ENCODE measurements at places on chromosomes 5 and 9.

DNA sequence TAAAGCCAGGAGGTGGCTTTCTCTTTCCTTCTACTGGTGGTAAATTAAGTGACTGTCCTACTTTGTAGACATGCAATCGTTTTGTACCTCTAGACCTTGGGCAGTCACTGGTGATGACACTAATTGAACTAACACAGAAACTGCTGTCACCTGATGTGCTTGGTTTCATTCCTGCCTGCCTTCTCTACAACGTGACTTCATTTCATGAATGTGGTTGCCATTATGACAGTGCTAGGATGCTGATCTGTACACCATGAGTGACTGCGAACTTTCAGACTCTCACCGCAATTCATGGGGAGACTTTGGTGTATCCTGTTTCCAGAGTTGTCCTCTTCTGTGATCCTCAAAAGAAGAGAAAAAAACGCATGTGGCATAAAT, 47.5 kb downstream of the UBE2QL1 start:
- no peak for DNase-seq

DNA sequence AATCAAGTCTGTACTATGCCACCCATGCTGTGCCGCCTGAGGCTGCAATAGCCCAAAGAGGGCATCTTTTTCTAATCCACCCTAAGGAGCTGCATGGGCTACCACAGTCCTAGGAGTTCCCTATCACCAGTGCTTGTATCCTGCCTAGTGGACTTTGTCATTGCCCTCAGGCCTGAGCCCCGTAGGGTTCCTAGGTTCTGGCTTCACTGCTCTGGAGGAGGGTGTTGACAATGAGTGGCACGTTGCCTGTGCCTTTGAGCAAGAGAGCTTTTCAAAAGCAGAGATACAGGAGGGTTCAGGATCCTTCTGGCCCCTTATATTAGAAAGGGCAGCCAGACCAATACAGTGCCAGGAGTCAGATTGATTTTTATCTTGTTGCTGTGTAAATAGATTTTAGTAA, 93.0 kb downstream of the PRDM6 start:
- no peak for DNase-seq

DNA sequence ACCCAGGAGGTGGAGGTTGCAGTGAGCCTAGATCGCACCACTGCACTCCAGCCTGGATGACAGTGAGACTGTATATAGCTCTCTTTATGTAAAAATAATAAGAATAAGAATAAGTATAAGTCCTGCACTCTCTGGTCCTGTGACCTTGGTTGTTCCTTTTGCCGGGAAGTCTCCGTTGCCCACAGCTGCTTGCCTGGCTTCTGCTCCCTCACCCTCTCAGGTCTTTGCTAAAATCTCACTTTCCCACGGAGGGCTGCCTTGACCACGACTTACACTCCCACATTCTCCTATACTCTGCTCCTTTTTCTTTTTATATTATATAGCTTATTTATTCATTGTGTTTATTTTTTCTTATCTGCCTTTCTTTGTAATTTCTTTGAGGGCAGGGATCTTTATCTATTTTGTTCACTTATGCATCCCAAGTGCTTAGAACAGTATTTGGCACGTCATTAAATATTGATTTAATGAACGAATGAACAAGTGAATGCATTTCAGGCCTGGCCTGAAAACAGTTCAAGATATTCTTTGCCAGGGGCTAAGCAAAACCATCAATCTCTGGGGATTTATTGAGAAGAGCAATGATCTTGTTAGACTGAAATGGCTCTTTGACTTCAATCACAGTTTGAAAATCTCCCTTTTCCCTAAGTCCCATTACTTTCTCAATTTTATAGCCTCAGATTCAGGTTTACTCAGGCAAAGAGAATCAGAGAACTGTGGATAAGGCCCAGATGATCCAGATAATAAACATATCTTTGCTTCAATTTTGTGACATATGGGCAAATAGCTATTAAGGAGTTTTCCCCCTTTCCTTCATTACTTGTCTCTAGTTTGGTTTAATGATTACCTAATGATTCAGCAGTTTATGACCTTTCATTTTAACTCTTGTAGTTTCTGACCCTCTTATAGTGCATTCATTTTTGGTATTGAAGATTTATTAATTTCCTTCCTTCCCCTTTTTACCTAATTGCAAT, 60.8 kb upstream of the TMC1 start:
- DNase-seq: no peak

GRCh38 chr5:9447691-9448090, 98.2 kb downstream of the SEMA5A start:
- no peak for DNase-seq

- DNase-seq: peak; percentile 89
Measured at GRCh38 chr9:116377179-116377798, 223.7 kb downstream of the PAPPA start.

DNA sequence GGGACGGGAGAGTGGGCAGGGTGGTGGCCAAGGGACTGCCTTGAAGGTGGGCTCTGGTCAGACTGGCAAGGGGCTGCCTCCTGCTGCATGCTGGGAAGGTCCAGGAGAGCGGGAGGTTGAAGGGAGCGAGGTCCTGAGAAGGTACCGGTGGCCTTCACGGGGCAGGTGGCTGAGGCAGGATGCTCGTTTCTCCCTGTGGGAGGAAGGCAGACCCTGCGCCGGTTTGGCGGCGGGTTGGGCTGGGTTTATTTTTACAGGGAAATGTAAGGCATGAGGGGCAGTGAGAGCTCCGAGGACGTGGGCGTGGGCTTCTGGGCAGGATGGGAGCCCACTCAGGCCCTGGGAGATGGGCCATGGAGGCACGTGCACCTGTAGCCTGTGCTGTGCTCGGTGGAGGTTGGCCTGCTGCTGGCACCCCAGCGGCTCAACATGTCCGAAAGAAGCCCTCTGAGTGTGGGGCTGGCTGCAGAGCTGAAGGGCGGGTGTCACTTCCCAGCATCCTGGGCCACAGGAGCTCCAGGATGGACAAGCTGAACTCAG, 27.3 kb downstream of the IER5L start:
- DNase-seq: no peak

GRCh38 chr9:135670721-135671590, 7.8 kb downstream of the LCN9 start:
- DNase-seq: no peak

- no peak for DNase-seq
Measured at GRCh38 chr9:81782313-81782995, 93.1 kb upstream of the TLE1 start.

GRCh38 chr9:101465326-101465915, 29.8 kb upstream of the ALDOB start:
- DNase-seq: peak; percentile 84

DNA sequence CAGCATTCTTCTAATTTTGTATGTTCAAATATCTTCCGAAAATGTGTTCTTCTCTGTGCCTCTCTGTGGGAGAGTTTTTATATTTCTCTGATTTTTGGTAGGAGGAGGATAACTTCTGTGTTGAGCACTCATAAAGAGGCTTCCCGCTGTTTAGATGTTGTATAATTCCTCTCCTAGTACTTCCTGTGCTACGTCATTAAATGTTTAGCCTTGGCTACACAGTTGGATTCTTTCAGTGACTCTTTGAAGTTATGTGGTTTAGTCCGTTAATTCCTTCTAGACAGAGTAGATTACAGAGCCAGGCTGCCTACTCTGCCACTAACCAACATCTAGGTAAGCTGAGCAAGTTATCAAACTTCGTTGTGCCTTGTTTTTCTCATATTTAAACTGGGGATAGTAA, 302.6 kb downstream of the OSTF1 start:
- DNase-seq: no peak

- no peak for DNase-seq
Measured at GRCh38 chr9:91032121-91032531, 230.5 kb downstream of the SYK start.

DNA sequence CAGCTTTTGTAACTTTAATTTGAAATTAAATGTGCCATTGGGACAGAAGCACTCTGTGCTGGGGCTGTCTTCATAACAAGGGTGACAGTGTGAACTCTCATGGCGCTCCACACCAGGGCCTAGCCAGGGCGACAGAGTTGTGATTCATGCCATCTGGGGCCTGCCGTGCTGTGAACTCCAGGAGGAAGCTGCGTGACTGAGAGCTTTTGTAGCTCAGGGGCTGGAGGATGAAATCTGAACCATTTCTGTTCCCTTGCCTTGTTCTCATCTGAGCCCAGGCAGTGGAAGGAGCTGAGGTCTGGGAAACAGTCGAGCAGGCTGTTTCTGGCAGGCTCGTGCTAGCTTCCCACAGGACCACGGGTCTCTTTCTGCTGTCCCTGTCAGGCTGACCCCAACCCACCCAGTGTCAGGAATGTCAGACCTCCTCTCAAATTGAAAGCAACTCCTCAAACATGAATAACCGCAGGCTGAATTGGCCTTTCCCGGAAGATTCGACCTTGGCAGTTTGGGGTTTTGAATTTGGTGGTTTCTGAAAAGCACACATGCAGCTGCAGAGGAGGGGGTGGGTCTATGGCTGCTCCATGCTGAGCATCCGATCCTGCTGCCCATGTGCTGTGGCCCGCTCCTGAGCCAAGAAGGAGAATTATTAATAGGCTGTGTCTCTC, 69.2 kb upstream of the RPS23 start:
- DNase-seq: peak; percentile 74

DNA sequence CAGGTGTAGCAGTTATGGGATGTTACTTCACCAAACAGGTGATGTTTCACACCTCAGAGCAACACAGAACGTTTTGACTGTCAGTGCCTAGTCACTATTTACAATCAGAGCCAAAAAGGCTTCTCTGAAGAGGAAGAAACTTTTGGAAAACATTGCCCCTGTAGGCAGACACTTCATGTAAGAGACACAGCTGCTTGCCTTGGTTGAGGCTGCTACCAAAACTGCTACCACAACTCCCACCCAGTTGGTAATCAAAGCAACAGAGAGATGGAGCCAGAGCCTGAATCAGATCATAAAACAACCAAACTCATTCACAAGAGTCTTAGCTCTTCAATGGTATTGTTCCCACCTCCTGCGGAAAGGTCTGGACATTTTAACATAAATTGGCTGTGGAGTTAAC, 61.0 kb downstream of the CTSL start:
- DNase-seq: no peak

DNA sequence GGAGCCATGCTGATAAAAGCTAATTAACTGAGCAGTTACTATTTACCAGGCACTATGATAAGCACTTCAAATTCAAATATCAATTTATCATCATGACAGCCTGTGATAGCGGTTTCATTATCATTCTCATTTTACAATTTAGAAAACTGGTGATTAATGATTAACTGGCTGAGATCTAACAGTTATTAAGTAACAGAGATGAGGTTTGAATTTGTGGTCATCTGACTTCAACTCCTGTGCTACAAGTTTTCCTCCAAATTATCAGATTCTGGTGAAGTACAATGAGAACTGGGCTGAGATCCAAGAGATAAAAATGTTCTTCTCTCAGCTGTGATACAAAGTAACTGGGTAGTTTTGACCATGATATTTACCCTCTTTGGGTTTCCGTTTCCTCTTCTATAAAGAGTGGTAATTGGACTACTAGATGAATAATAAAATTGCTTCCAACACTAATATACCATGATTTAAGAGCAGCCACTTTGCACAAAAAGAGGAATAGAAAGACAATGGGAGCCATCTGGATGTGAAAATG, 74.5 kb upstream of the CCNG1 start:
- DNase-seq: peak; percentile 18

GRCh38 chr5:129547137-129547536, 87.0 kb downstream of the ADAMTS19 start:
- DNase-seq: no peak

DNA sequence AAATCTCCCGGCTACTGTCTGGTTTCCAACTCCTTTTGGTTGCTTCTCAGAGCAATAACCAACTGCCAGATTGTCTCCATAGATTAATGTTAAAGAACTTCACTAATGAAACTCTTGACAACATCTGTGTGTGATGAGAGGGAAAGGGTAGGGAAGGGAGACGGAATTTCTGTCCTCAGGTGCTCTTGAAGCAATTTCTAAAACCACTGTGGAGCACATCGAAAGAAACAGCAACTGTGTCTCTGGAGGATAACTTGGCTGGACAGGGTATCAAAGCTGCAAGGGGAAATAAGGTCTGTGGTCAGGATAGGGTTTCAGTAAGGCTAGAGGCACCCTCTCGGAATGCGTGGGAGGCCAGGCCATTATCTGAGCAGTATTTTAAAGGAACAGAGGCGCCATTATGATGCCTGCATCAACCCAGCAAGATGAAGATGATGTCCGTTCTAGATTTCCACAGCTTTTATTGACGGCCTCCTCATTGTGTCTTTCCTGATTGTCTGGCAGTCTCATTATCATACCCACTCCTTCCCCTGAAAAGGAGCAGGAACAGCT, 76.6 kb downstream of the RORB start:
- DNase-seq: peak; percentile 33

DNA sequence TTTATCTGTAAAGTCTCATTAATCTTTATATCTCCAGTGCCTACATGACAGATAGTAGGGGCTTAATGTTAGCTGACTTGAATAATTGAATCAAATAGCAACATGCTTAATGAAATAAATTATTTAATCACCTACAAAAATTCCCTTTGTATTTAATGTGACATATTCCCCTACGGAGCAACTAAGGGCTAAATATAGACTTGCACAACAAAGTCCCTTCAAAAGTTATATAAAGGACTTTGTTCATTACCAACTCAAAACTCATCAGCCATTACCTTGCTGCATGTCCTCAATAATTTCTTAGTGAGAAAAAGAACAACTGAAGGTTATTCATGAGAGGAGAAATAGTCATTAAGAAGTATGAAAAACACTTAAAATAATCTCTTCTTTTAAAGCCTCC, 424.6 kb downstream of the HCN1 start:
- DNase-seq: no peak

DNA sequence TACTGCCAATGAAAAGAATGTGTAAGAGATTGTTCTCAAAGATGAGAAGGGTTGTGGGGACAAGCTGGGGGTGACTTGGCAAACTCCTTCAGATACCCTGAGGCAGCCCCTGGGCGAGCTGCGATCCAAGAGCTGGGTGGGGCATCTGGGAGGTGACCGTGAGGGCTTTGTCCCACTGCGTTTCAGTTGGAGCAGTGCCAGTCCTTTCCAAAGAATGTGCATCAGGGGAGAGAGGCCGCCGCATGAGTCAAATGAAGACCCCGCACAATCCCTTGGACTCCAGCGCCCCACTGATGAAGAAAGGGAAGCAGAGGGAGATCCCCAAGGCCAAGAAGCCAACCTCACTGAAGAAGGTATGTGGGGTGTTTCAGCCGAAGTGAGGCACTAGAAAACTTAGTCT, 28.4 kb downstream of the SECISBP2 start:
- no peak for DNase-seq

- no peak for DNase-seq
Measured at GRCh38 chr5:52834320-52834719, 46.6 kb downstream of the ITGA1 start.
